ENCODE measurements at places on chromosomes 3 and 15.

GRCh38 chr3:196842567-196843434, 24.9 kb upstream of the SENP5 start:
- no peak for DNase-seq

DNA sequence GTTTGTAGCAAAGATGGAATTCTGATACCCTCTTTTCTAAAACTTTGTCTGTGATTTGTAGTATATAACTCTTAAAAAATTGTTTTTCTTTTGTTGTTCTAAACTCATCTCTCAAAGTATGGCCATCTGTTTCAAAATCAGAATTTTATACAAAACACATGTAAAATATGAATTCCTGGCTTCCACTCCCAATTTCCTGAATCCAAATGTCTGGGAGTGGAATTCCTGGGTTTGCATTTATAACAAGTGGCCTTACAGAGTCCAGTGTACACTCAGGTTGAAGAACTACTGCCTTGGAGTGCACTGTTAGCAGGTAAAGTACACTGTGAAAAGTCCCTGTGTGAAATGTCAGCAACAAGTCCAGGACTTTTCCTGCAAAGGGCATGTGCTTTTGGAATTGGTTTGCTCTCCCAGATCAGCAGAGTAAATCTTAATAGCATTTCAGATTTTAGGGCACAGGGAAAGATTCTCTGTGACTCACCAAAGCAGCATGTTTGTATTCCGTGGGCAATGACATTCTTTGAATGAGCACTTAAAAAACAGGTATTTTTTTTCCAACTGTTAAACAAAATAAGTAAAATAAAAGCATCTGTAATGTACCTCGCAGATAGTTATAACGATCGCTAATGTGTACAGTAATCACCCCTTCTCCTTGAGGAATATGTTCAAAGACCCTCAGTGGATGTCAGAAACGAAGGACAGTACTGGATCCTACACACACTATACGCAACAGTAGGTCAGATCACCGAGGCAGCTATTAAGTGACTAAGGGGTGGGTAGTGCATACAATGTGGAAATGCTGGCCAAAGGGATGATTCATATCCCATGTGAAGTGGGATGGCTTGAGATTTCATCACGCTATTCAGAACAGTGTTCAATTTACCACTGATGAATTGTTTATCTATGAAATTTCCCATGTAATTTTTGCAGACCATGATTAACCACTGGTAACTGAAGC, 2.0 kb upstream of the CLDN16 start:
- DNase-seq = no peak

- no peak for DNase-seq
Observed at GRCh38 chr15:47258521-47258920, 458.8 kb upstream of the SEMA6D start.

GRCh38 chr3:134590766-134591165, 60.1 kb downstream of the KY start:
- no peak for DNase-seq

- no peak for DNase-seq
Observed at GRCh38 chr15:77851691-77852090, 219.0 kb upstream of the LINGO1 start.

- peak; percentile 44 for DNase-seq
Observed at GRCh38 chr3:183122257-183122932, 23.1 kb upstream of the MCCC1 start.

- no peak for DNase-seq
Observed at GRCh38 chr3:154018100-154018696, 103.0 kb upstream of the ARHGEF26 start.

- peak; percentile 19 for DNase-seq
Observed at GRCh38 chr15:52112203-52112750, 298 bp downstream of the BCL2L10 start.

- DNase-seq = no peak
Observed at GRCh38 chr3:46163556-46164041, 44.5 kb downstream of the CCR1 start.

DNA sequence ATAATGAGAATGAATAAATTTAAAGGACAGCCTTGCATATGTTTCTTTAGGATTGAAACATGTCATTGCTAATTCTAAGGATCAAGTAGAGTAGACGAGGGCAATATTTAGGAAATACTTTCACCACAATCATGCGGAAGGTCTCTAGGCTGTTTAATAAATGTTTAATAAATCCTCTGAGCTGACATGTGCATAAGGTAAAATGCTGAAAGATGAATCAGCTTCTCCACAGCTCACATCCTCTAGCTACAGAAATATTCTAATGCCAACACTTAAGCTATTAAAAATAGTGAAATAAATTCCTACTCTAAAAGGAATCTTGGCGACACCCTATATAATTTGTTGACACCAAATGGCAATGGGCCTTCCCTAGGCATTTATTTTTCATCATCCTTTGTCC, 407.3 kb downstream of the TBL1XR1 start:
- DNase-seq = no peak

- DNase-seq = peak; percentile 29
Observed at GRCh38 chr3:143120716-143121240, 1.2 kb downstream of the CHST2 start.

DNA sequence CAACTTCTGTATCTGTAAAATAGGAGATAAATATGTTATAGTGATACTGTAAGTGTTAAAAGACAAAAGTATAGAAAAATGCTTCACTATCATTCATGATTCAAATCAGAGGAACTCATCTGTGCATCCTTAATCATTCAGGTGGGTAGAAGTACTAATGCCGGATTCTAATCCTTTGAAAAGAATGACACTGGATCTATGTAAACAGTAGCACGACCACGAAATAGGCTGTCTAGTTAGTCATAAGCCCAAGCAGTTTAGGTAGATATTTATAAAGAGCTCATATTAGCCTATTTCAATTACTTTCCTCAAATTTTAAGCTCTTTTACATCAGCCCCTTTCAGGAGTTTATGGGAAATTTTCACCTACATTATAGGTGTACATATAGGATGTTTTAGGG, 437.9 kb downstream of the SOX2 start:
- DNase-seq = no peak

GRCh38 chr15:70284438-70285214, 186.9 kb upstream of the TLE3 start:
- no peak for DNase-seq

DNA sequence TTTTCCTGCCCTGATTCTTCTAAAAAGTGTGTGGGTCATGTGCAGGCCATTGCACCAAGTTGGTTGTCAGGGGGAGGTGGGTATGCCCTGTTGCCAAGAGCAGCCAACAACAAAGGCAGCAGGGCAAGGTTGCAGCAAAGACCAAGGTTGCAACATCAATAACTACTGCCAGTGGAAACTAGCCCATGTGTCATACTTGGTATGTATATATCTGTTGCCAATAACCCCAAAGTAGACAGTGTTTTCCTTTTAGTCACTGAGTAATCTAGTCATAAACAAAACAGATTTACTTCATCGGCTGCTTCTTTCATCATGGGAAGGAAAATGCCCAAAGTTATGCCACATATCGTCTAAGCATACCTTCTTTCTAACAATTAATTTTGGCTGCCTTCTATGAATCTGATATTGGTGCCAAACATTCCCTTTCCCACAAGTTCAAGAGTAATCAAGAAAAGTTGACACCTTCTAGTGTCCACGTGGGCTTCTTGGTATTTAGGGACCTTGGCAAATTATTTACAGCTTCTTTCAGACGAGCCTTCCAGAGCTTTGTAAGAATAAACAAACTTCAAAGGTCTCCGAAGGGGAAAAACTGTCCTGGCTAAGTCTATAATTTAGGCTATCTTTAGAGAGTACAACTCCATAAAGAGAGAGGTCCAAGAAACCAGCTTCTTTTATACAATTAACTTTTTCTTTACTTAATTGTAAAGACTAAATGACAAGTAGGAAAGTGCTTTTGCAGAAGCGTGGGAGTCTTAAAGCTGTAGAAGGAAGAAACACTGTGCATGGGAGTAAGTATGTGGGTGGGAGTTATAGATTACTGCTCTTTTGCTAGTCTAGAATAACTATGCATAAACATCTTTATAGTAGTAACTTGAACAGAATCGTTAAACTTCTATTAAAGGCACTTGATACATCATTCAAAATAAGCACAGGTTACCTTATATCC, 10.0 kb upstream of the MBNL1 start:
- peak; percentile 55 for DNase-seq

DNA sequence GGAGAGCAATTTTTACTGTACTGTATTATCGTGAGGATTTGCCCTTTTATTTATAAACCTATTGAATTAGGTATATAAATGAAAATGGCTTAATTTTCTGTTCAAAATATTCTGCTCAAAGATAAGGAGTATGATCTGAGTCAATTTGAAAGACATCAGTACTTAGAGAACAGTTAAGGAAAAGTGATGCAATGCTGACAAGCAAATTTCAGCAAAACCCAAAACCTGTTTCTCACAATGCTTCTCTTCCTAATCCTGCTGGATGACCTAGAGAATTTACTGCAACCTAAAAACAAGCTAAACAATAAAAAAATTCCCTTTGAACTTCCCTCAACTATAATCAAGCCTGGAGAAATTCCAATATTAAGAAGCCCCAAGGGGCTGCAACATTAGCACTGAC, 82.7 kb downstream of the RFX7 start:
- no peak for DNase-seq
